NAMALWA (cell line): ENCODE measurements at places on chromosomes 4 and X.

DNA sequence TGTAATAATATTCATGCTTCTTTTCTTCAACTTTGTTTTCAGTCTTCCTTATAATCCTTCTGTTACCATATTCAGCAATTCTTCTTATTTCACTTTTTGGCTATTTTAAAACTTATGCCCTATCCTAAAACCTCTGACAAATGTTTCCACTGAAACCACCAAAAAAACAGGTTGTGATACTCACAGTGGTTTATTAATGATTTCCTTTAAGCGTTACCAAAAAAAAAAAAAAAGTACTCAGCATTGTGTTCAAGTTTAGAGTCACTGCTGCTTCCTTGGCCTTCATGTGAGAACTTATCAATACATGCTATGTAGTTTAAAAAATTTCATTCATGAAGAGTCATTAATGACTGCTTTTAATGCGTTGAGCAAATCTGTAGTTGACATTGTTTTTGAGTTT lies 35.4 kb upstream of the UGT2A3 start:
- no peak for DNase-seq

- DNase-seq = no peak
Measured at GRCh38 chr4:88758264-88758663, 60.6 kb upstream of the NAP1L5 start.

DNA sequence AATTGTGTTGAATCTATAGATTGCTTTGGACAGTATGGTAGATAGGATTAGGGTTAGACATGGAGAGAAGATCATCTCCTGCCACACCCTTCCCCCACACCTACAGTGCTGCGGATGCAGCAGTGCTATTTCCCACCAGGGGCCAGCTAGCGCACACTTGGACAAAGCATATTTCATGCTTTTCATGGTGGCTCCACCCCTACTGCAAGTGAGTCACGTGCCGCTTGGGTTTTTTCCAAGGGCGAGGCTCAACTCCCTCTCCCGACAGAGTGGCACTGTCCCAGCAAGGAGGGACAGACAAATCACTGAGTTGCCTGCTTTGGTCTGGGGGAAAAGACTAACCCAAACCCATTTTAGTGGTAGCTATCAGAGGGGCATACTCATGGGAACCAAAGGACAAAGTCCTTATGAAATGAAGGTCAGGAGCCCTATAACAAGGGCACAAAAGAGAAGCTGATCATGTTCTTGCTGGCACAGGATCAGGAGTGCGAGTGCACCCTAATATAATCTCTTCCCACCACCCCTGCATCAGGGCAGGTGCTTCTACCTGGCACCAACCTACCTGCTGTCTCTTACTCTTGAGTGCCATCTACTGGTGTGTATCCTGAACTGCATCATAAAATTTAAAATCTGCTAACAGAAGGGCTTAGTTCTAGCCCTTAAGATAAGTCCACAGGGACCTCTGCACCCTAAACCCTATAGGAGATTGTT lies 55.1 kb upstream of the PGAM4 start:
- DNase-seq = peak; percentile 40

DNA sequence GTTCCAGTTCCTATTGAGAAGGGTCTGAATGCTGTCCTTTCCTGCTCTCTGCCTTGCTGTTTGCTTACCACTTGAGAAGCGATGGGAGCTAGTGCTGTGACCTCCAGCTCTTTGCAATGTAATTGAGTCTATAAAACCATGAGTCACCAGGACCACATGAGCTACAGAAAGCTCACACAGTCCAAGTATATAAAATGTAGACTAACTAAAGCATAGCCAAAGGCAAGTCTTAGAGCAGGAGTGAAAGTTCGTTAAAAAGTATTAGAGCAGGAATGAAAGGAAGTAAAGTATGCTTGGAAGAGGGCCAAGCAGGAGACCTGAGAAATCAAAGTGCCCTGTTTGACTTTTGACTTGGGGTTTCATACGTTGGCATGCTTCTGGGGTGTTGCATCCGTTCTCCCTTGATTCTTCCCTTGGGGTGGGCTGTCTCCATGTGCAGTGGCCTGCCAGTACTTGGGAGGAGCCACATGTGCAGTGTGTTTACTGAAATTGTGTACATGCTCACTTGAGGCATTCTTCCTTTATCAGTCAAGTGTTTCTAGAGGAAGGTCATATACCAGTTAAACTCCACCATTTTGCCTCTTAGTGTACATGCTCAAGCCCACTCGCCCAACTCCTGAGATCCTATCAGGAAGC lies 71.3 kb upstream of the KIT start:
- DNase-seq = no peak

- DNase-seq = no peak
Measured at GRCh38 chr4:7755561-7755960, 184.1 kb downstream of the AFAP1 start.

GRCh38 chrX:10979956-10980355 lies 131.2 kb upstream of the HCCS start:
- no peak for DNase-seq

DNA sequence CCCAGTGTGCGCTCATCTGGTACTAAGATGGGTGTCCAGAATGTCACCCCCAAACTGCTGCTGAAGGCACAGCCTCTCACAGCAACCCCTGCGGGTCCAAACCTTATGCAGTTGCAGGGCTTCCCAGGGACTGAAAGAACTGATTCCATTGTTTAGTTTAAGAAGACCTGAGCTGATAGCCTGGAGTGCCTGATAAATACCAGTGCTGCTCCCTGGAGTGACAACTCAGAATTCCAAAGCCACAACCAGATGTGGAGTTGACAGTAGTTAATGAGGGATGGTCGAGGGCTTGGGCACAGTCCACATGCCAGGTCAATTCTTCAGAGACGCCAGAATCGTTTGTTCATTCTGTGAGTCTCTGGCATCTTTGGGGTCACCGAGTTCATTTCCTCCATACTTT lies 71.2 kb downstream of the LNX1 start:
- no peak for DNase-seq

DNA sequence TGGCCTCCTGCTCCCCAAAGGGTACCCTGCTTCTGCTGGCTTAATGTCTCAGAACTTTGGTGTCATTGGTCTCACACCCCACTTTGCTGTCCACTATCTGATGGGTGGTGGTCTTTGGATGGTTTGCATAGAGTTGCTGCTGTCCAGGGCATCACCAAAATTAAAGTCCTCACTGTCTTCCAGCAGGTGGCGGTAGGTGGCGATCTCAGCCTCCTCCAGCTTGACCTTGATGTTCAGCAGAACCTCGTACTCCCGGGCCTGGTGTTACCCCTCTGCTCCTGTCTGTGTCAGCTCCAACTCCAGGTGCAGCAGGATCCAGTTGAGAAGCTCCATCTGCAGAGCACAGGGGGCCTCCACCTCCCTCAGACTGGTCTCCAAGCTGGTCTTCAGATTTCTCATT lies 1169.5 kb upstream of the PABPC4L start:
- DNase-seq = peak; percentile 43

- no peak for DNase-seq
Measured at GRCh38 chr4:165177725-165178666, 29.4 kb upstream of the KLHL2 start.

DNA sequence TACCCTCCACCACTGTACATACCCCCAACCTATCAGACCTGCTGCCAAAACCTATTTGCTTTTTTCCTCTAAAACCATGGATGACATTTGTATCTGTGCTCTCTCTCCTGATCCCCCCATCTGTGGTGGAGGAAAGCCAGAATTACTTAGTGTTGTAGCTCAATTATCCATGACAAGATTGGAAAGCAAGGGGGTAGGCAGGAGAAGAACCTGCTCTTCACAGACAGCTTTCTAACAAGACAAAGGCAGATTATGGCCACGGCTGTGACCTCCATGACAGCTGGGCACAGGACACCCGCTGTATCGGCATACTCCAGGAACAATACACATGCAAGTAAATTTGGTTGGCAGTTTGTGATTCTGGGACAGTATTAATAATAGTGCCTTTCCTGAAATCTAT lies 186.7 kb downstream of the ENOX2 start:
- no peak for DNase-seq

GRCh38 chr4:27089186-27089585 lies 228.5 kb downstream of the STIM2 start:
- DNase-seq = no peak

- DNase-seq = no peak
Measured at GRCh38 chrX:63755892-63756291, 29.1 kb downstream of the ARHGEF9 start.

GRCh38 chr4:164396439-164396838 lies 357.5 kb upstream of the SMIM31 start:
- DNase-seq = no peak

GRCh38 chr4:153221783-153222706 lies 17.8 kb downstream of the TRIM2 start:
- peak; percentile 48 for DNase-seq

DNA sequence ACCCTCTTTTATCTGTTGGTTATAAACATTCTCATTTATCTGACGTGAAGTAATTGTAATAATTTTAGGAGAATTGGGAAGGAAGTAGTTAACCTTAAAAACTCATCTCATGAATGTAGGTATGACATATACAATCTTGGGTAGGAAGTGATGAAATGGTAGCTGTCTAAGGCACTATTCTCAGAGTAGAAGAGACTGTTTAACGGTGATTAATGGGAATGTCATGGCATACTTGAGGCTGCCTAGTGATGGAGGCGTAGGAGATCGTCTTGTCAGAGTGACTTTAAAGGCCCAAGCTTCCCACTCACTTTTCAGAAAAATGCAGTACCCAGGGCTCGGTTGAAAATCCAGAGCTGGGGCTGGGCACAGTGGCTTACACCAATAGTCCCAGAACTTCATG lies 19.4 kb upstream of the AGA start:
- DNase-seq = no peak

DNA sequence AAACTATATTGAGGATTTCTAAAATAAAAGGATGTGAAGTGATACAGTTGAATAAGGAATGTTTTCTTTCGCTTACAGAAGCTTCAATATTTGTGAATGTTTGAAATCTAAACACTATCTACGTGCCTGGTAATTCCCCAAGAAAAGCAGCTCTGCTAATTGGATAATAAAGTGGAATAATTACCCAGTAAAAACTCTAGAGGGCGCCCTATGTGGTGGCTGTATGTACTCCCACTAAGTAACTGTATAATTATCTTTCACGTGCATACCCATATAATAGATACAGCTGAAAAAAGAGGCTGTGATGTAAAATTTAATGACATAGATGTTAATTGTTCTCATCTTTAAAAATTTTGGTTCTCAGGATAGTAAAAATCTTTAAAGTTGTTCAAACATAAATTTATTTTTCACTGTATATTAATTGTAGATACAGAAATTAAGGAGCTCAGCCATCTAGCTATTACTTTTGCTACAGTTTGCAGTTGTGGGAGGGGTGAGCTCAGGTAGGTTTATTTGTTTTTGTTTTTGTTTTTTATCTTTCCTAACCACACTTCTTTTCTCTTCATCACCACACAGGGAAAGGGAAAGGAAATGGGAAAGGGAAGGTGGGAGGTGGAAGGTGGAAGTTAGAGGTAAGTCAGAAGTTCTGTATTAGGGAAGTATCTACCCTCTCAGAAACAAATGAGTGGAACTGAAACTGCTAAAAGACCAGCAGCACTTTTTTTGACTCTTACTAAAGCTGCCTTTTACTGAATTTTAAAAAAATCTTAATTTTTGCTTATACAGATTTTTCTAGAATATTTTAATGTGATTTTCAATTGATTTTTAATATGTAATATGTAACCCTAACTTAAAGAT lies 151.7 kb upstream of the RPS6KA6 start:
- DNase-seq = peak; percentile 49

GRCh38 chrX:142804085-142804484 lies 221.6 kb upstream of the SPANXN4 start:
- peak; percentile 31 for DNase-seq

DNA sequence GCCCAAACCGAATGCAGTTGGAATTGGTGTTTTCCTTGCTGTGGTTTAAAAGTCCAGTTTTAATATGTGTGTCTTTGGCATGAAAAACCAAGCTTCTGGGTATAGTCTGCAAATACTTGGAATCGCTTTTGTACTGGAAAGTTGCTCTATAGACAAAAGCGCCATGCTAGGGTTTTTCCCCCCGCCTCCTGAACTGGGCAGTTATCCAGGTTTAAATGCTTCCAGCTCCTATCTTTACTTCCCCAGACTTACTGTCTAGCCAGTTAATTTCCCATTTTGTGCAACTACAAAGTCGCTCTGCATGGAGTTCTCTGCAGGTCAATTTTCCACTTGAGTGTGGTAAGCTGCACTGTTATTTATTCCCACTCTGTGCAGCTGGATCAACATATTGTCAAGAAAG lies 2.7 kb downstream of the RASL11B start:
- DNase-seq = no peak

DNA sequence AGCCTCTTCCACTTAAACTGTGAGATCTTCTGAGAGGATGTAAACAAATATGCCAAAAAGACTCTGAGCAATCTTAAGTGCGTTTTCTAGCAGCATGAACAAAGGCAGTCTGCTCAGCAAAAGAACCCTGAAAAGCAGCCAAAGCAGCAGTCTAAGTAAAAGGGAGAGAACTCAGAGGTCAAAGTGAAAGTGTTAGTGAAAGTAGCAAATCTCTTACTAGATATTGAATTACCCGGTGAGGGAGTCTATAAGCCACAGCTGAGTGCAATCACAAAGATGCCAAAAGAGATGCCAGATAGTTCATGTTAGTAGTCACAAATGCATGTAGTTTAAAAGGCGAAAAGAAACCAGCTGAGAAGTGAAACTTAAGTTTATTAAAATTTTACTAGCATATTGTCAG lies 7.9 kb upstream of the GNRHR start:
- DNase-seq = peak; percentile 19

- no peak for DNase-seq
Measured at GRCh38 chr4:7358100-7358735, 76.5 kb downstream of the PSAPL1 start.

GRCh38 chrX:47145395-47146120 lies 537 bp downstream of the RBM10 start:
- no peak for DNase-seq

DNA sequence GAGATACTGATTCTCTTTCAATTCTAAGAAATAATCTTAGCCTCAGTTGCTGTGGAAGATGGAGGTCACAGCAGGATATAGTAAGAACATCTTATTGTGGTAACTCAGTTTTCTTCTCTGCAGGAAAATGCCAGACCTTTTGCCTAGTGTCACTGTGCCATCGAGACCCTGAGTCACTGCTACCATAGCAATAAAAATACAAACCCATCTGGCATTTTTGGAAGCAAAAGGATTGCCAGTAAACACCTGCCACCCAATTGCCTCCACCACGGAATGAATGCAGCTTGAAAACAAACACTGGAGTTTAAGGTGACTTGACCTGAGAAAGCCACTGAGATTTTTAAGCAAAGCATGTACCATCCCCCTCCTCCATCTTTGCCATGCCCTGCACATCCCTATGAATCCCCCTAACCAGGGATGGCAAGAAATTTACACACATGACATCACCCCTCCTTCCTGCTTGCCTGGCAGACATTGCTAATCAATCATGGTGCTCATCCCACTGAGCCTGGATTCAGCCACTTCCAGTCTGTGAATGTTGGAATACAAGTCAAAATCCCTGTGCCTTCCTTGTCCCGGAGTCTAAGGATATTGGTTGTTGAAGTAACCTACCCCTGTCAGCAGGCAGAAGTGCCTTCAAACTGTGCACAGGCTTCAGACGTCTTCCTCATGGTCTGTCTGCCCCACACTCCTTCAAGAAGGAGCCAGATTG lies 59.6 kb upstream of the MAMLD1 start:
- DNase-seq = no peak

GRCh38 chrX:437661-438390 lies 51.1 kb upstream of the PPP2R3B start:
- no peak for DNase-seq
